ENCODE measurements at places on chromosomes 5 and 9.

DNA sequence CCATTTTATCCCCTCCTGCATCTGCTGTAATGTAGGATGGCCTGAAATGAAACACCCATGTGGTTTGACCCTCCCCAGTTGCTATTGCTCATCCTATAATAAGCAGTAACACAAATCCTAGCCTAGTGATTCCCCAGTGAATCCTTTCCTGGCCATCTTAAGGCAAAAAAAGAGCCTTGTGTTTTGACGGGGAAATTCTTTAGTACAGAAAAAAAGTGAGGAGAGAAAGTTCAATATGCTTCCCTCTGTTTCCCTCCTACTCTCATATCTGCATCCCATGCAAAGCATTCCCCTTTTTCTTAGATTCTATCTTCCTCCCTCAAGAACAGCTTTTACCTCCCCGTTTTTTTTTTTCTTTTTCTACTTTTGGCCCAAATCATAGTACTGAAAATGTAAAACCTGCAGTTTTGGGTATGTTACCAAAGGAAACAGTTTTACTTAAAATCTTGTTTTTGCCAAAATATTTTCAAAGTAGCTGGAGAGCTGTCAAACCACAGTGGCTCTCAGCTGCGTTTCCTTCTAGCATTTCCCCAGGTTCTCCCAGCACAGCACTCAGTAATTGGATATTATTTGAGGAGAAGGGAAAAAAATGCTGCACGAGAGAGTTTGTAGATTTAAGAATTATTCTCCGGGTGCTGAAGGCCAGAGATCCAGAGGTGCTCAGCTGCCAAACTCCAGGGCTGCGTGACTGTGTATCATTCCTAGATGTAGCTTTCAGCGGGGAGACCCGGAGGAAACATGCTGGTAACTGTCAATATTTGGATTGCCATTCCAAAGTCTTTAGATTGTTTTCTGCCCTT, 321.4 kb downstream of the NPR3 start:
- DNase-seq = no peak

GRCh38 chr9:109439378-109440116, 58.6 kb downstream of the PTPN3 start:
- no peak for DNase-seq

DNA sequence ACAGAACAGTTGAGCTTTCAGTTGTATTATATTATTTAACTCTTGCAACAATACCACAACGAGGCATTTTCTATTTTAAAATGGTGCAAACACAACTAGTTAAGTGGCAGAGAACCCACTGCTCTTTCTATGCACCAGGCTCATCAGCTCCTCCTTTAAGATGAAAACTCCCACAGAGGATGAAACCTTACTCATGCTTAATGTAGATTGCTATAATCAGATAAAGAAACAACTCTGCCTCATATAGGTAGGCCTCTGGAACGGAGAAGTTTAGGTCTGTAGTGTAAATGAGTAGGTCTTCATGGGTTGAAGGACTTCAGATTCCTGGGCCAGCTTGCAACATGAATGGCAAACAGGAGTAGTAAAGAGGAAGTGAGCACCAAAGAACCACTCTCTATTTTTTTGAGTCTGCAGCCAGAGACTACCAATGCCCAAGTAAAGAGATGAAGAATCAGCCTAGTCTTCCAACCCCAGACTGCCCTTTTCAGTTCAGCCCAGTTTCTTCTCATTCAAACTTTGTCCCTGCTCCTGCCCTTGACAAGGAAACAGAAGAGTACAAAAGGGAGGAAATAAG, 33.9 kb downstream of the HACD4 start:
- no peak for DNase-seq

DNA sequence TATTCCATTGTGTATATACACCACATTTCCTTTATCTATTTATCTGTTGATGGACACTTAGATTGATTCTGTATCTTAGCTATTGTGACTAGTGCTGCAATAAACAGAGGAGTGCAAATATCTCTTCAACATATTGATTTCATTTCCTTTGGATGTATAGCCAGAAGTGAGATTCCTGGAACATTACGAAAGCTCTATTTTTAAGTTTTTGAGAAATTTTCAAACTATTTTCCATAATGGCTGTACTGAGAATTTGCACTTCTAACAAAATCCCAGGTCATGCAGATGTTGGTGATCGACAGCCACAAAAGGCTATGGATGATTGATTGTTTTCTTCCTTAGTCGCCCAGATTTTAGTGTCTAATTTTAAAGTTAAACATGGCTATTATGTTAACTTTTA, 132.7 kb upstream of the MTAP start:
- no peak for DNase-seq

- no peak for DNase-seq
Observed at GRCh38 chr9:69190863-69191181, 16.7 kb downstream of the TJP2 start.

Data from cerebellum (tissue), 4 donors.